ENCODE measurements at places on chromosomes 1 and 21. TPM values are rescaled to one million over a fixed set of nuclear protein-coding genes. Genes with fewer than 3 reads are reported as not detected.

The KIF17 gene
- 0.21 TPM for total RNA-seq

The RNF186 gene
- not detected for total RNA-seq

The RBM11 gene
- 0.35 TPM for total RNA-seq

The OXCT2 gene
- 1.1 TPM for total RNA-seq

The C1orf21 gene
- 21.9 TPM for total RNA-seq

The MAGI3 gene
- 10.9 TPM for total RNA-seq

The SPRR1A gene
- total RNA-seq, result 172 TPM

The TAS1R1 gene
- not detected for total RNA-seq

Measured in airway epithelial cell (primary cell).